ENCODE measurements at places on chromosomes 2 and 18. TPM values are rescaled to one million over a fixed set of nuclear protein-coding genes. Genes with fewer than 3 reads are reported as not detected.

The SERPINB8 gene
- 7.4 TPM for total RNA-seq

The RTP5 gene
- total RNA-seq = not detected

The SGO2 gene
- total RNA-seq = 23.2 TPM

The ST6GAL2 gene
- total RNA-seq = under 0.01 TPM

The RHOB gene
- 145 TPM for total RNA-seq

The GATA6 gene
- 9.8 TPM for total RNA-seq

The SLC4A5 gene
- total RNA-seq = under 0.01 TPM

The IWS1 gene
- 27.6 TPM for total RNA-seq

The KCNE4 gene
- total RNA-seq = 2.0 TPM

The CROCC2 gene
- total RNA-seq = not detected

The HOXD1 gene
- total RNA-seq = not detected

The CABYR gene
- total RNA-seq = 6.7 TPM

The DSEL gene
- total RNA-seq = 18.0 TPM

The FTCDNL1 gene
- 0.30 TPM for total RNA-seq

The PSMA8 gene
- total RNA-seq = not detected

The POTEI gene
- total RNA-seq = not detected

The LYG1 gene
- total RNA-seq = 0.45 TPM

The STK11IP gene
- 9.7 TPM for total RNA-seq

The MYO3B gene
- total RNA-seq = not detected

The DSG3 gene
- not detected for total RNA-seq

The CD28 gene
- not detected for total RNA-seq

The EIPR1 gene
- 45.7 TPM for total RNA-seq

The TACR1 gene
- total RNA-seq = not detected

The ASPRV1 gene
- total RNA-seq = 0.34 TPM

The TBR1 gene
- not detected for total RNA-seq

The PROC gene
- not detected for total RNA-seq

The CRYGD gene
- total RNA-seq = not detected

The RDH14 gene
- total RNA-seq = 17.5 TPM

The CCDC68 gene
- total RNA-seq = 3.7 TPM

The SLC14A1 gene
- 4.5 TPM for total RNA-seq

The REG1A gene
- not detected for total RNA-seq

The NT5C1B gene
- not detected for total RNA-seq

The CHRNG gene
- total RNA-seq = not detected

The ADAM23 gene
- 5.5 TPM for total RNA-seq

The ABCB11 gene
- not detected for total RNA-seq

The ECEL1 gene
- not detected for total RNA-seq

The DSC1 gene
- not detected for total RNA-seq

The ACTG2 gene
- total RNA-seq = 16.5 TPM

The KYNU gene
- total RNA-seq = 1.0 TPM

The CFC1 gene
- not detected for total RNA-seq

The CTDSP1 gene
- 64.7 TPM for total RNA-seq

The OTOS gene
- total RNA-seq = not detected

The ALPG gene
- total RNA-seq = not detected

The SERPINB7 gene
- total RNA-seq = 4.2 TPM

The RAPGEF4 gene
- total RNA-seq = 1.8 TPM

The MYO5B gene
- 0.17 TPM for total RNA-seq

The INHA gene
- total RNA-seq = not detected

The RAB17 gene
- total RNA-seq = under 0.01 TPM

The RGPD3 gene
- total RNA-seq = under 0.01 TPM

The CCDC138 gene
- 3.9 TPM for total RNA-seq

The ERMN gene
- not detected for total RNA-seq

The TTR gene
- total RNA-seq = not detected

The ACOXL gene
- total RNA-seq = not detected

The ICA1L gene
- 3.1 TPM for total RNA-seq

The CHRND gene
- not detected for total RNA-seq

The PDE1A gene
- total RNA-seq = not detected

The HNMT gene
- 26.5 TPM for total RNA-seq

The CENPA gene
- total RNA-seq = 23.4 TPM

Data from bronchus fibroblast of lung (primary cell).